ENCODE measurements at places on chromosomes 13 and 19.

GRCh38 chr19:6066661-6067646, 43.3 kb downstream of the RFX2 start:
- DNase-seq = peak; percentile 68

DNA sequence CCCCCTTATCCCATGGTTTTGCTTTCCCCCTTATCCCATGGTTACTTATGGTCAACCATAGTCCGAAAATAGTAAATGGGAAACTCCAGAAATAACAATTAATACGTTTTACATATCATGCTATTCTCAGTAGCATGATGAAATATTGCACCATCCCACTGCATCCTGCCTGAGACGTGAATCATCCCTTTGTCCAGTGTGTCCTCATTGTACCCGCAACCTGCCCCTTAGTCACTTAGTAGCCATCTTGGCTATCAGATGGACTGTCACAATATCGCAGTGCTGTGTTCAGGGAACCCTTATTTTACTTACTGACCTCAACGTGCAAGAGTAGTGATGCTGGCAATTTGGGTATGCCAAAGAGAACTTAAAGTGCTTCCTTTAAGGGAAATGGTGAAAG, 10.5 kb upstream of the NBEA start:
- no peak for DNase-seq

DNA sequence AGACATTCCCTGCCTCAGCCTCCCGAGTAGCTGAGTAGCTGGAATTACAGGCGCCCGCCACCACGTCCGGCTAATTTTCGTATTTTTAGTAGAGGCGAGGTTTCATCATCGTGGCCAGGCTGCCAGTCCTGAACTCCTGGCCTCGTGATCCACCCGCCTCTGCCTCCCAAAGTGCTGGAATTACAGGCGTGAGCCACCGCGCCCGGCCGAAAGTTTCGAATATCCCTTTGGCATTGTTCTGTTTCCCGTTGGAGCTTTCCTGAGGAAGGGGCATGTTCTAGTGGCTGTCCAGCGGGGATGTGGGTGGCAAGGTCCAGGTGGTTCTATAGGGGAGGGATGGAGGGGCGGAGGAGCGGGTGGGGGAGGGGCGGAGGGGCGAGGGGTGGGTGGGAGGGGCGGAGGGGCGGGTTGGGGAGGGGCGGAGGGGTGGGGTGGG, 2.1 kb upstream of the BSG start:
- no peak for DNase-seq

- no peak for DNase-seq
Observed at GRCh38 chr19:42255766-42256745, 1.1 kb upstream of the ERF start.

DNA sequence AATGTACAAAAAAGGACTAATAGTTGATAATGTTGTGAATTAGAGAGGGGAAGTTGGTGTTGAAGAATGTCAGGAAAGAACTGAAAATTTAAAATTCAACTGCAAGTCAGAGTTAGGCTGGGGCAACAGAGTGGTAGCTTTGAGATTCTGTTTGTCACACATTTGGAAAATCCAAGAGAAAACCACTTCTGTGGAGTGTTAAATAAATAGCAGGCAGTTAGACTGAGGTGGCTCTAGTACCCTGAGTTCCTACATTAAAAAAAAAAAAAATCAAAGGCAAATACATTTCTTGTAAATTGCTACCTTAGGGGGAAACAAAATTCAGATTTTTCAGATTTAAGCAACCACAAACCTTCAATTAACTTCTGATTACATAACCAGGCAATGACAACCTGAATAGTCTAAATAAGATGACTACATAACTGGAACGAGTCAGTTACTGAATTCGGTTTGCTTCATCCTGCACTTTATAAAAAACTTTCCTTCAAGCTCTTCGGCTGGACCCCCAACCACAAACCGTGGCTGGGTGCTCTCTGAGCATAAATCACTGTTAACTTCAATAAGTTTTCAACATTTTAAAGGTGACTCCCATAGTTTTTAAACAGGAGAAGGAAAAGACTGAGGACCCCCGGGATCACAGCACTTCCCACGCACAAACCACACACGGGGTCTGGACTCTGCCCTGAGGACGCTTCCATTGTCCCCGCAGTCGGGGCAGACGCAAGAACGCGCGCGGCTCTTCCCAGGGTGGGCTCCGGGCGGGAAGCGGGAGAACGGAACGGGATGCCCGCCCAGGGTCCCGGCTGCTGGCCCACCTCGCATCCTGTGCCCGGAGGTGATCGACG, 725 bp downstream of the ZNF682 start:
- DNase-seq = no peak

GRCh38 chr13:112891477-112892401, 77.3 kb upstream of the MCF2L start:
- no peak for DNase-seq

DNA sequence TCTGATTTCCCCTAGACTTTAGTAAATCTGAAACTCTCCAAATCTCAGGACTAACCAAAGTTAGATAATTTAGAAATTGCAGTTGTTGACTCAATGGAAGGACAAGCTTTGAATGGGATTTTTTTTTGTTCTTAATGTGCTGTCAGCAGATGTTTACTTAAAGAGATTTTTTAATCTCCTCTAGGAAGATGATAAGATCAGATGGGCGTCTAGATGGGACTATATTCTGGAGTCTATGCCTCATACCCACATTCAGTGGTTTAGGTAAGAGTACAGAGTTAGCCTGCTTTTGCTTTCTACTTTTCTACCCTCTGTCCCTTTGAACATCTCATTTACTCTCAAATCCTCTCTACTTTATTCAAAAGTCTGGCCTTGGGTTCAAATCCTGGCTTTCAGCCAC, 39.3 kb downstream of the TM9SF2 start:
- no peak for DNase-seq

GRCh38 chr19:48539503-48540096, 12.4 kb upstream of the SULT2B1 start:
- no peak for DNase-seq

DNA sequence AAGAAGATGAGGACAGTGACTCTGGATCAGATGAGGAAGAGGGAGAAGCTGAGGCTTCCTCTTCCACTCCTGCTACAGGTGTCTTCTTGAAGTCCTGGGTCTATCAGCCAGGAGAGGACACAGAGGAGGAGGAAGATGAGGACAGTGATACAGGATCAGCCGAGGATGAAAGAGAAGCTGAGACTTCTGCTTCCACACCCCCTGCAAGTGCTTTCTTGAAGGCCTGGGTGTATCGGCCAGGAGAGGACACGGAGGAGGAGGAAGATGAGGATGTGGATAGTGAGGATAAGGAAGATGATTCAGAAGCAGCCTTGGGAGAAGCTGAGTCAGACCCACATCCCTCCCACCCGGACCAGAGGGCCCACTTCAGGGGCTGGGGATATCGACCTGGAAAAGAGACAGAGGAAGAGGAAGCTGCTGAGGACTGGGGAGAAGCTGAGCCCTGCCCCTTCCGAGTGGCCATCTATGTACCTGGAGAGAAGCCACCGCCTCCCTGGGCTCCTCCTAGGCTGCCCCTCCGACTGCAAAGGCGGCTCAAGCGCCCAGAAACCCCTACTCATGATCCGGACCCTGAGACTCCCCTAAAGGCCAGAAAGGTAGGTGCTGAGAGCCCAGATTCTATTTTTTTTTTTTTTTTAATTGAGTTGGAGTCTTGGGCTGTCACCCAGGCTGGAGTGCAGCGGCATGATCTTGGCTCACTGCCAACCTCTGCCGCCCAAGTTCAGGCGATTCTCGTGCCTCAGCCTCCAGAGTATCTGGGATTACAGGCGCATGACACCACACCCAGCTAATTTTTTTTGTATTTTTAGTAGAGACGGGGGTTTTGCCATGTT, 2.3 kb downstream of the PPP1R15A start:
- no peak for DNase-seq

GRCh38 chr19:43754253-43754502, 584 bp downstream of the SMG9 start:
- DNase-seq = no peak

- DNase-seq = no peak
Observed at GRCh38 chr19:917323-918151, at the start of gene KISS1R. Gene KISS1R (plus strand): TSS chr19:917333. CDS start chr19:917503, 170 bp downstream.

DNA sequence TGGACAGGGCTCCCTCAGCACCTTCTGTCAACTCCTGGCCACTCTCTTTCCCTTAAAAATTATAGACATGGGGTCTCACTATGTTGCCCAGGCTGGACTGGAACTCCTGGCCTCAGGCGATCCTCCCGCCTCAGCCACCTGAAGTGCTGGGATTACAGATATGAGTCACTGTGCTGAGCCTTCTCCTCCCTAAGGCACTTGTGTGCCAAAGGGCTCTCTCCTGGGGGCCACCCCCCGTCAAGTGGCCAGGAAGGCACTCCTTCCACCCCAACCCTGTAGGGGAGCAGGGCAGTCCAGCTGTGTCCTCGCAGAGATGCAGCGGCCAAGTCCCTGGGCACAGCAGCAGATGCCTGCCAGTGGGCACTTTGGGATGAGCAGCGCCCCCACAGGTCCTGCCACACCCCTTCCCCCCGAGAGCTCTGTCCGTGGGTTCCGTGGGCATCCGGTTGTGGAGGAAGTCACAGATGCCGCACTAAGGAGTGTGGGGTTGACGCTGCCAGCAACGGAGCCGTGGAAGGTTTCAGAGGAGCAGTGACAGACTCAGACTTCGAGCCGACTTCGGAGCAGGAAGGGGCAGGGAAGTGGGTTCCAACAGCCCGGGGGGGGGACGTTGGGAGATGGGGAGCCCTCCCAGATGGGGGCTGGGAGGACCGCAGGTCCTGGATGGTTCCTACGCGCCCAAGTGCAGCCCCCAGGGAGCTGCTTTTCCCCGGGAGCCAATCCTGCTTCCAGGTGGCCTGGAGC, 3.3 kb upstream of the UQCR11 start:
- no peak for DNase-seq

DNA sequence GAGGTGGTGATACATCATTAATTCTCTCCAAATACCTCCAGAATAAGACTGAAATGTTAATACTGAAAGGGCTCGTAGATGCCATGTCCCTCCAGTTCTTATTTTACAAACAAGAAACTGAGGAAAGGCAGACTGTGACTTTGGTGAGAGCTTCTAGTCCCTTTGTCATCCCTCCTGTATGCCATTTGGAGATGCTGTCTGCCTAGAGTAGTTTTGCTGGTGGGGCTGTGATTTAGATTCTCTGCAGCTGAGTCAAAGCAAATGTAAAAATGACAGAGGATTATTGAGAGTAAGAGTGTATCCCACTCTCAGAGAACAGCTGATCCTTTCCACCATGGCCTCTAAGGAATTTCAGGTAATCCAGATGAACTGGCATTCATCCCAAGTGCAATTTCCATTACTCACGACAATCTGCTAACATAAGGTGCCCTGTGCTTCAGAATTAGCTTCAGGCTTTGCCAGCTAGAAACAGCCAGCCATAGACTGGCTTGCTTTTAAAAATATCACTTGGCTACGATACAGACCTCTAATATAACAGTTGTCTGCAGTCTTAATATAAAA, 16.8 kb downstream of the PABPC3 start:
- no peak for DNase-seq

GRCh38 chr19:36527341-36527740, 730 bp downstream of the ZNF260 start:
- DNase-seq = no peak

DNA sequence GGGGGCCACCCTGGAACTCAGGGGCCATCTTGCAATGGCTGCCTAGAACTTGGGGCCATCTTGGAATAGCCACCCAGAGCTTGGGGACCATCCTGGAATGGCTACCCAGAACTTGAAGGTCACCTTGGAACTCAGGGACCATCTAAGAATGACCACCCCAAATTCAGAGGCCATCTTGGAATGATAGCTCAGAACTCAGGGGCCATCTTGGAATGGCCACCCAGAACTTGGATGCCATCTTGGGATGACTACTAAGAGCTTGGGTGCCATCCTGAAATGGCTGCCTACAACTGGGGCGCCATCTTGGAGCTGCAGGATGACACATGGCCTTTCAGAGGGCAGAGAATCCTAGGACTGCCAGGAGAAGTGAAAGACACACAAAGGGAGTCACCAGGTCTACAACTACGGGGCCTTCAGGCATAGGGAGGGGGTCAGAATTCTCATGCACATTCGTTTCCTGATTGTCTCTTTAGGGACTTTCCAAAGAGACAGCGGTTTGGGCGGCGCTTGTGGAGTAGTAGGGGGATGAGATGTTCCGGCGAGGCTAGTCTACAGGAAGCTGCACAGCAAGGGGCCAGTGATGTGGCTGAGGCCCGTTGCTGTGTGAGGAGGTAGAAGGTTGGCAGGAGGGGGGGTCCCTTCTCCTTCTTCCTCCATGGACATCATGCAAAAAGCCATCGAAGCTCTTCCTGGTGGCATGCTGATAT, 125.0 kb downstream of the IER2 start:
- no peak for DNase-seq

DNA sequence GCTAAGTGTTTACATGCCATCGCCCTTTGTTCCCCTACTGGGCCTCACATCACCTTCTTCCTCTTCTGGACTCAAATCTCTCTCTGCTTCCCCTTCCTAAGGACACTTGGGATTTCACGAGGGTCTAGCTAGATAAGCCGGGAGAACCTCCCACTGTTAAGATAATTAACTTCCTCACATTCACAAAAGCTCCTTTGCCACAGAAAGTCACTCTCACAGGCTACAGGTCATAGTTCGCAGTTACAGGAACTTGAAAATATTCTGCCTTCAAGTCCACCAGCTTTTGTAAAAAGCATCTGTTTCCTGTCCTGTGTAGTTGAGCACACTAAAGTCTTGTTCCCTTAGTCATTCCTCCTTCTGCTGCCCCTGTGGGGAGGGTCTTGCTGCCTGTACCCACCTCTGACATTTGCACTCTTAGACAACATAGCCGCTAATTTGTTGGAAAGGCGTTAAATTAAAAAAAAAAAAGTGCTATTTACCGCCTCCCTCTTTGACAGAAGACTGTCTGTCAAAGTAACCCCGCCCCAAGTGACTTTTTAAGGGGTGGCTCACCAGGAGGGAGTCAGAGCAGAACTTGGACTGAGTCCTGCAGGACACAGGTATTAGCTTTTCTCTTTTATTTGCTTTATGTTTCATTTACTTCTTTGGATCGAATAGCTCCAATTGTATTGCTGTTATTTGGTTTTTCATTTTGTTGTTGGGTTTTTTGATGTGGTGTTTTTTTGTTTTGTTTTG, 26.8 kb upstream of the CEACAM21 start:
- DNase-seq = no peak

- no peak for DNase-seq
Observed at GRCh38 chr13:113843864-113844556, 19.9 kb downstream of the GAS6 start.

DNA sequence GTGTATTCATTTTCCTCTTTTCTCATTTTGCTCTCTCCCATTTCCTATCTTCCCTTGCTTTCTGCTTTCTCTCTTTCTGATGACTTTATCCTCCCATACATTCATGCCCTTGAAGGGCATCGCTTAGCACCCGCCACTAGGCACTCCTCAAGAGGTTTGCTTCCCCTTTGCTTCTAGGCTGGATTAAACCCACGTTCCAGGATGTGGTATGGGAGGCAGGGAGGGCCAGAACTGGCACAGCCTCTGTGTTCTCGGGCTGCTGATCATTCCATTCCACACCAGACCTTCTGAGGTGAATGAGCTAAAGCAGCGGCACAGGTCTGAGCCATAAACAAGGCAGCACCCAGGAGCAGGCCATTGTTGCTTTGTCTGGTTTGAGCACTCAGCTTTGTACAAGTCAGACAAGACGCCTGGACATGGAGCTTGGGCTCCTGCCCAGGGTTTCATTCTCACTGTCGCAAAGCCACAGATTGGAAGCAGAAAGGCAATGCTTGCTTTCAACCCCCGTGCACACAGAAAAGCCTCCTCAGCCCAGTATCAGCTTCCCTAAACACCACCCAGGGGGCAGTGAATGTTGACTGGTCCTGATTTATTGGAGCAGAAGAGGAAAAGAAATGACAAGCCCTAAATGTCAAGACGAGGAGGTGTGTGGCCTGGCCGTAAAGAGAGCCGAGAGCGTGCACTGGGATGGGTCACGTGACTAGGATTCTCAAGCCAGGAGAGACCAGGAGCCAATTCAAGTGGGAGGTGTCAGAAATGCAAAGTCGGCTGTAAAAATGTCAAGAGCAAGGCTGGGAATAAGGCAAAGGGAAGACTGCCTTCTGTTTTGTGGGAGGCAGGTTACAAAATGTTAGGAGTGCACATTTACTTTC, 218.0 kb upstream of the SERP2 start:
- DNase-seq = no peak
